ENCODE measurements at places on chromosomes 1 and 21. TPM values are rescaled to one million over a fixed set of nuclear protein-coding genes. Genes with fewer than 3 reads are reported as not detected.

DNA sequence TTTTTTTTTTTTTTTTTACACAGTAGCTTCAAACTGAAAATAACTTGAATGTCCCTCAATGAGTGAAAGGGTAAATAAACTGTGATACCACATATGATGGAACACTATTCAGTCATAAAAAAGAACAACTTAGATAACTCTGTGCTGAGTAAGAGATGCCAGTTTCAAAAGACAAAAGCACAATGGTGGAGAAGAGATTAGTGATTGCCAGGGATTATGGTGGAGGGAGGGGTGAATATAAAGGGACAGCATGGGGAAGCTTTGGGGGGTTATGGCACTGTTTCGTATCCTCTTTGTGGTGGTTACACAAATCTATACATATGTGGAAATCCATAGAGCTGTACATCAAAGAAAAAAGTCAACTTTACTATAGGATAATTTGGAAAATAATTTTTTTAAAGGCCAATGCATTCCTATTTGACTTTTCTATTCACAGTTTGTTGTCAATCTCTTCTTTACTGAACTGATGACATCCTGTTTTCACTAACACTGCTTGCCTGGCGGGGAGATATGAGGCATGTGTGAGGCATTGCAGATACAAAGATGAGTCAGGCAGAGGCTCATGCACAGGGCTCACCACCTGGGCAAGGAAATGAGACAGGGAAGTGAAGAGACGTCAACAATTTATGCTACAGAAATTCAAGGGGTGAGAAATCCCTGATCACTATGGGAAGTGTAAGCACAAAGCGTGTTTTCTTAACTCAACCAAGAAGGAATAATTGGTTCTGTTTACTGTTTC lies 302.7 kb downstream of the DUSP10 start:
- peak; percentile 87 for DNase-seq

- DNase-seq, result no peak
Observed at GRCh38 chr1:46492871-46493270, 3.2 kb downstream of the DMBX1 start.

DNA sequence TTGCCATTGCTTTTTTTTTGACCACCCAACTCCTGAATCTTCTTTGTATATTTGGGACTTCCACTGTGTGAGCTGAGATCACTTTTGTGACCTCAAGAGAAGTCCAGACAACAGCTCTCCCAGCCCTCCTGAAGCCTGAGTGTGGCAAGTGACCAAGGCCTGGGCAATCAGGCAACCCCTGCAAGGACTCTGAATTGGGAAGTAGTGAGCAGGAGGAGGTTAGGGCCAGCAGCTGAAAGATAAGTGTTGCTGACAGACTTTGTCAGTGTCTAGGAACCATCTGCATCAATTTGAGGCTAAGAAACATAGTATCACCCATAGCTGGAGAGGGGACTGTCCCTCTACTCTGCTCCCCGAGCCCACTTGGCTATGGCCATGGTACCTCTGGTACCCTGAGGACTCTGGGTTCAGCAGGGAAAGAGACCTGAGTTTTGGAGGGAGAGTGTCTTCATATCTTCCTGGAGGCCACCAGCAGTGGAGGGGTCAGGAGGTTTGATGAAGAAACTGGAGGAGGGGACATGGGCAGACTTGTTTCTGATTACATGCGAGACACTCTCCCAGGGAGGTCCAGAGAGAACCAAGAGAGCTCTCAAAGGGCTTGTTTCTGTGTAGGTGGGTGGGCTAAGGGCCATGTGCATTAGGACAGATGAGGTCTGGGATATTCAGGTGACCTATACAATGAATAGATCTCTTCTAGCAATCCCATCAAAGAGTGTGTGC lies 147.0 kb upstream of the DNAH14 start:
- no peak for DNase-seq

Gene PM20D1
- 0.03 TPM for polyA plus RNA-seq

DNA sequence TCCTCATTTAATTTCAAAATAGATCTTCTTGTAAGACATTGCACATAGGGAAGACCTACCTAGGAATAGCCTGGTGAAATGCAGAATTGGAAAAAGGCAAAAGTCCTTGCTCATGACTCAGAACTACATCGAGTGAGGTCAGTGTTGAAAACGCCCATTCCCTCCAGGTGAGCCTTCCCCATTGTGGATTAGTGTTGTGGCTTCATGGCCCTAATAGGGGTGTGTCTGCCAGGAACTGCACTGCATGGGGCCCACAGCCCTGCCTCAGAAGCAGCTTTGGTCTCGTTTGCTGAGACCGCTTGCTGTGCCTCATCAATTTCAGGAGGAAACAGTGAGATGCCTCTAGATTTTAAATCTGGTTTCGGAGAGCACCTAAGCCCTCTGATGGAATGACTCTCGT lies 17.0 kb downstream of the TFF3 start:
- DNase-seq, result no peak

Data from endothelial cell of umbilical vein (primary cell).